ENCODE measurements at places on chromosomes 5 and 9.
A peak's percentile ranks its signal among the peaks of the same experiment; 100 is the strongest.

- DNase-seq: no peak
Measured at GRCh38 chr9:113373676-113374392, 3.0 kb downstream of the HDHD3 start.

DNA sequence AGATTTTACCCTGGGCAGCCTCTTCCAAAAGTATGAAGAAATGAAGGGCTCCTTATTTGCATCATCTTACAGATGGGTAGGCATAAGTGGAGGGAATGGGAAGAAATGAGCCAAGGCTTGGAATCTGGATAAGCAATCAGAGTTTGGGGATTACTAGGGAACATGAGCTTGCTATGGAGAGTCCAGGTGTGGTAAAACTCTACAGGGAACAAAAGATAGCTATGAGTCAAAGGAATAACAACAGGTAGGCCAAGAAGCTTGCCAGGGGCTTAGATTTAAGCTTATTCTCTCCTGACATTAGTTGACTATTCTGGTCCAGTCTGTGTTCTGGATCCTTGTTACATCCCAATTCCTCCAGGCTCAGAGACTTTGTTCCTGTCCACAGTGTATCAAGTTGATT lies 16.4 kb downstream of the RFK start:
- DNase-seq: no peak

- DNase-seq: no peak
Measured at GRCh38 chr9:92738661-92739081, 26.0 kb downstream of the BICD2 start.

DNA sequence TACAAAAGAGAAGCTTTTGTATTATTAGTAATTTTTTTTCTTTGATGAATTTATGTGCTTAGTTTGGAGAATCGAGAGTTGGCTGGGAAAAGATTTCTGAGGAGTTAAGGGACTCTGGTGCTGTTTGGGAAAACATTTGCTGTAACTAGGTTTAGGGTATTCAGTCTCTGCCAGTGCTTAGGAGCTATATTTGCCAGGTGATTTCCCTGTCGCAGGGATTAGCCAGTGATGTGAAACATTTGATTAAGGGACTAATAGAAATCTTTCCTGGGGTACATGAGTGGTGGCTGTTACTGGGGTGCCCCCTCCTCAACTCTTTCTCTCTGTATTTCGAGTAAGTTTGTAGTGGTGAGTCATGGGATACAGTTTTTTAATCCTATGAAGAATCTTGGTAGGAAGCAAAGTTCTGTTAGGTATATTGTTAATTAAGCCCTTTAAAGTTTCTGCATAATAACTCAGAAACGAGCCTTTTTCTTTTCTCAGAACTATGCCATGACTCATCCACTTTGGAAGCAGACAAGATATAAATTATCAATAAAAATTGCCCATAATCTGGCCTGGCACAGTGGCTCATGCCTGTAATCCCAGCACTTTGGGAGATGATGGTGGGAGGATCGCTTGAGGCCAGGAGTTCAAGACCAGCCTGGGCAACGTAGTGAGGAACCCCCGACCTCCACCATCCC lies 18.6 kb downstream of the RGMB start:
- DNase-seq: no peak

GRCh38 chr9:84385386-84386040 lies 45.0 kb upstream of the SLC28A3 start:
- DNase-seq: no peak

GRCh38 chr5:159571501-159572244 lies 241.4 kb upstream of the IL12B start:
- peak; percentile 97 for DNase-seq

DNA sequence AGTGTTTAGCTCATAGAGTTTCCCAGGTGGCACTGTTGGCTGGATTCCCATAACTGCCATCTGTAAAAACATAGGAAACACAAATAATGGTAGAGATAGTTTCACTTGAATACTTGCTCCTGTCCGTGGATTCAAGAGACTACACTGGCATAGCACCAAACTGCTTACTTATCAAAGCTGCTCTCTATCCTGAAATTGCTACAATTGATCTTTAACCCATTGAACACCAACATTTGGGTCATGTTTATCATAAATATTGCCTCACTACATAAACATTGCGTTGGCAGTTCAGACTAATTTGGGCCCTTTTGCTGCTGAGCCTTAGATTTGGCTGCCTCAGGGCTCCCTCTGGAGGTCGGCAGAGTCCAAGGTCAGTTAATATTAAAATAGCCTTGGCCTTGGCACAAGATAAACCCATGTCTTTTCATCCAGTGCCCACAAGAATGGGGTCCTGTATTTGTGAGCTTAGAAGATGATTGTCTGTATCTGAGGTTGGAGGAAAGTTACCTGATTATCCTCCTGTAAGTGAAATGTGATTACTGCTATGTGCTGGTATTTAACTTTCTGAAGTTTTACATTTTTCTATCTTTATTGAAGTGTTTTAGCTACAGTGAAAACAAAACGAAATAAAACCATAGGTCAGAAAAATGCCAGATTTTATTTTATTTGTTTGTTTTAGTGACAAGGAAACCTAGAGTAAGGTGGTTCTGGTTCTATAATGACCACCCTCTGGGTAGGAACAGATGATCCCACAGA lies 4.0 kb upstream of the RANBP3L start:
- peak; percentile 70 for DNase-seq

DNA sequence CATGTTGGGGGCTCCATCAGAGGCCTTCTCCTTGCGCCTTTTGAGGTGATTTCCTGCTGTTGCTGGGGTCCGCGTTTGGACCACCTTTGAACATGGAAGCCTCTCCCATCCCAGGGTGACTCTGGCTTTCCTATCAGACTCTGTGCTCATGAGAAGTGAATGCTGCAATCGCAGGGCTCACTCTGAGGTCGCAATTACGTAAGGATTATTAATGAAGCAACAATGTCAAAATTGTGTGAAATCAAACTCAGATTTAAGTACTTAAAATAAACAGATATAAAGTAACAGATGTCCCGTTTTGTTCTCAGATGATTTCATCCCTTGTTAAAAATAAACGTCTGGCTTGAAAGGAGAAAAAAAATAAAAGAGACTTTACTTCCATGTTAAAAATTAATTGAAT lies 634.2 kb downstream of the BNC2 start:
- DNase-seq: no peak

DNA sequence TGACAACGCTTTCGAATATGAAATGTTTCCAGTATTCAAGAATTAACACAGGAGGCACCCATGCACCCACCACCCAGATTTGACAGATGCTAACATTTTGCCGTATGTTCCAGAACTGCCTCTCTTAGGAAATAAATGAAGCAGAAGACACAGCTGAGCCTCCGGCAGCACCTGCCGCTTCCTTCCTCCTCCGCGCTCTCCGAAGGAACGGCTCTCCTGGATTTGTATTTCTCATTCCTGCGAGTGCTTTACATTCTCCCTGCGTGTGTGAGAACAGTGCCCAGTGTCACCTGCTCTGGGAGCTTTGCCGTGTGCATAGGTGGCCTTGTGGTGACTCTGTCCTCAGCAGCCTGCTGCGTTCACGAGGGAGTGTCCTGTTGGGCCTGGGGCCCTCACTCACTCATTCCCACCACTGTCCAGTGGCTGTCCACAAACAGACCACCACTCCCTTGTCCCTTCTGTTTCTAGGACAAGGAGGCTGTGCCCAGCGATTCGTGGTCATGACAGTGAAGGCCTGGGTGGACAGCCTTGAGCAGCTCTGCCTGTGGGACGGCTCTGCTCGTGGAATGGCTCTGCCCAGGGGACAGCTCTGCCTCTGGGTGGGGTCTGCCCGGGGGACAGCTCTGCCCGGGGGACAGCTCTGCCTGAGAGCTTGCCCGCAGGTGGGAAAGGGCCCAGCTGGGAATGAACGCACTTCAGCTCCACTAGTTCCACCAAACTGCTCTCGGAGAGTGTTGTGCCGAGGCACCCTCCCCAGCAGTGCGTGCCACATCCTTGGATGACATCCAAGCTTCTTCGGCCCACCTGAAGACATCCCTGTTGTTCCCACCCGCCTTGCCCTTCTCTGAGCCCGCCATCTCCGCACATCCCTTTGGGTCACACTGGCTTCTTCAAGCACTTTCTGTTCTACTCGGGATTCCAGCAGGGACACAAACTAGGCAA lies 170.5 kb upstream of the PPP1R26 start:
- DNase-seq: no peak

- DNase-seq: no peak
Measured at GRCh38 chr5:140336388-140336787, 10.0 kb downstream of the HBEGF start.

DNA sequence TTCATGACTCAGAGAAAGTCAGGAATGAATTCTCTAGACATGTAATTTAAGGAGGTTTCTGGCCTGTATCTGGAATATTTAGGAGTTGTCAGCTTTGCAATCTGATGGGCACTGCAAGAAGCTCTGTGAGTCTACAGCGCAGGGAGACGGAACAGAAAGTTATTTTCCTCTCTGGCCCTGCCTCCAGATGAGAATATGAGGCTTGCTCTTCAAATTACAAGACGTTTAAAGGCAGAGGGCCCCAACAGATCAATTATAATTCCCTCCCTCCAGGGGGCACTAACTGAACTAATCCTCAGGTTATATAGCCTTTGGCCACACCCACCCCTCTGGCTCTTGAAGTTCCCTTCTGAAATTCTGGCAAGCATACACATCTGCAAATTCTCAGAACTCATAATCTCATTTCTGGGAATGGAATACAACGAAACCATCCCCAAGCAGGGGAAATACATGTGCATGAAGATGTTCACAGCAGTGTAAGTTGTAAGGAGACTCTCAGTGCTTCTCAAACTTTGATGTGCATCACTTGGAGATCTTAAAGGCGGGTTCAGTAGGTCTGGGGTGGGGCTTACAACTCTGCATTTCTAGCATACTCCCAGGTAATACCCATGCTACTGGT lies 307.6 kb downstream of the CWC27 start:
- DNase-seq: peak; percentile 92

- peak; percentile 94 for DNase-seq
Measured at GRCh38 chr5:86880785-86881492, 263.2 kb downstream of the COX7C start.

DNA sequence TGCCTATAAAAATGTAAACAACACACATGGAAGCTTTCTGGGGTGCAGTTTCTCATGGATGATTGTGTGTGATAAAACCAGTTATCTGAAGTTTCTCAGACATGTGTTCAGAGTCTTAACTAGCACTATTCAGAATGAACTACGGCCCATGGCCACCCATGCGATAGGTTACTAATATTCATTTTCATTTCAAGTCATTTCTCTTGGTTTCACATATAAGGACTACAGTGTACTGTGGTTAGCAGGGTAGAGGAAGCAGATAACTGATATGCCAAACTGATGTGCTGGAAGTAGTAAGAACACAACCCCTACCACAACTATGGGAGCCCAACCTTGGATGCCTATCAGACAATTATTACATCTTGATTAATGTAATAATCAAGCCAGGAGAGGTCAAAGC lies 372.1 kb downstream of the DTWD2 start:
- no peak for DNase-seq

DNA sequence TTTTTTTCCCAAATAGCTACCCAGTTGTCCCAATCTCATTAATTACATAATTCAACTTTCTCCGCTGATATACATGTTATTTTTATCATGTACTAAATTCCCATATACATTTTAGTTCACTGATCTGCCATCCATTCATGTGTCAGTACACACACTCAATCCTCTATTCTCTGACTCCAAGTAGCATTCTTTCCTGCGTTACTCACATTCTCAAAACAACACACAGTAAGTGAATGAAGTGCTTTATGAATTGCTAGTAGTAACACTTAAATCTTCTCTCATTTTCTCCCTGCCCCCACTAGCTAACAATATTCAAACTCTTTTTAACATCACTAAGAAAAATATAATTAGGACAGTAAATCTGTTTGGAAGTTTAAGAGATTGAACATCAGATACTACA lies 8.9 kb downstream of the ZNF366 start:
- DNase-seq: no peak

- peak; percentile 92 for DNase-seq
Measured at GRCh38 chr5:51380603-51381207, 2.5 kb upstream of the ISL1 start.

GRCh38 chr5:148884339-148885020 lies 58.1 kb downstream of the ADRB2 start:
- DNase-seq: peak; percentile 19

DNA sequence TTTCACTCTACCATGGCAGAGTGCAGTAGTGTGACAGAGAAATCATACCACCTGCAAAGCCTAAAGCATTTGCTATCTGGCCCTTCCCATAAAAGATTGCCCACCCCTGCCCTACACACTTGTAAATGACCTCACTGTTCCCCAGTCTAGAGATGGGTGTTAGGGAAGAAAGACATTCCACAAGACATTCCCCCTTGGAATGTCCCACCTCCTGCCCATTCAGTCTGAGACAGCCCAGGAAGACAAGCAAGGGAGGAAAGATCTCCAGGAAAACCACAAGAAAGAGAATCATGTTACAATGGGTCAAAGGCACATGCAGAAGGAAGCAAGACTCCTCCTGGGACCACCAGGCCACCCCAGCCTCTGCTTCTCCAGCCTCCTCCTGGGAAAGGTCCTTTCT lies 230.0 kb downstream of the AGTPBP1 start:
- DNase-seq: no peak

DNA sequence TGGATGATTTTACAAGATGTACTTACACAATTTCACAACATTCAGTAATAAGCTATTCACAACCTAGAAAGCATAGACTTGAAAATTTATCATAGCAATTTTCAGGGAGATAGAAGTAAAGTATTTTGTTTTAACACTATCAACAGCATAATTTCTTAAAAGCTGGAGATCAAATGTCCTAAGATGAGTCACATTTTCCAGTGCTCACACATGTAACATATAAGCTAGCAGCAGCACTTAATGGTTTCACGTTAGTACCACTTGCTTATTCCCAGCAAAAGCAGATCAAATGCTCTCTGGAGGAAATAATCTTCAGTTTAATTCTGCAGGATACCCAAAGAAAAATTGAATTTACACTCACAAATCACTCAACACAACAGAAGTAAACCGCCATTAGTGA lies 6.5 kb downstream of the OR13C8 start:
- no peak for DNase-seq
